ENCODE measurements at places on chromosomes 2 and 18.

DNA sequence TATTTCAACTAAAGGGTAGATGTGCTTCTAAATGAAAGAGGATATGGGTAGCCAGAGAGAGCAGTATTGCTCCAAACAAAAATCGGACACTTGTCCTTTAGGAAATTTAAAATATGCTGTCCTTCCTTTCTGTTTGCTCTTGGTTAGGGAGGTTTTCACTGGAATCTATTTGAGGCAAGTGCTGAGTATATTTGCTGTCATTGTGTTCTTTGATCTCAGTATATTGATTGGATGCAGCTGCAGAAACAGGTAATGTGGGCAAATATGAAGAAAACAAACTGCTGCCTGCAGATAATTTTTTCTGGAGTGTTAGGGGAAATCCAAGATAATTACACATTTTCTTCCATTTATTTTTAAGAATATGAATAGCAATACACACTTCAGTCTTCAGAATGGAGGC lies 410.2 kb downstream of the NCKAP5 start:
- DNase-seq: no peak

- no peak for DNase-seq
These were observed 45.8 kb downstream of the PCBP1 start for GRCh38 chr2:70133127-70133452.

- DNase-seq: no peak
These were observed 419.6 kb downstream of the SOX11 start for GRCh38 chr2:6111781-6112261.

GRCh38 chr2:121898483-121898882 lies 143.0 kb downstream of the TSN start:
- DNase-seq: no peak

DNA sequence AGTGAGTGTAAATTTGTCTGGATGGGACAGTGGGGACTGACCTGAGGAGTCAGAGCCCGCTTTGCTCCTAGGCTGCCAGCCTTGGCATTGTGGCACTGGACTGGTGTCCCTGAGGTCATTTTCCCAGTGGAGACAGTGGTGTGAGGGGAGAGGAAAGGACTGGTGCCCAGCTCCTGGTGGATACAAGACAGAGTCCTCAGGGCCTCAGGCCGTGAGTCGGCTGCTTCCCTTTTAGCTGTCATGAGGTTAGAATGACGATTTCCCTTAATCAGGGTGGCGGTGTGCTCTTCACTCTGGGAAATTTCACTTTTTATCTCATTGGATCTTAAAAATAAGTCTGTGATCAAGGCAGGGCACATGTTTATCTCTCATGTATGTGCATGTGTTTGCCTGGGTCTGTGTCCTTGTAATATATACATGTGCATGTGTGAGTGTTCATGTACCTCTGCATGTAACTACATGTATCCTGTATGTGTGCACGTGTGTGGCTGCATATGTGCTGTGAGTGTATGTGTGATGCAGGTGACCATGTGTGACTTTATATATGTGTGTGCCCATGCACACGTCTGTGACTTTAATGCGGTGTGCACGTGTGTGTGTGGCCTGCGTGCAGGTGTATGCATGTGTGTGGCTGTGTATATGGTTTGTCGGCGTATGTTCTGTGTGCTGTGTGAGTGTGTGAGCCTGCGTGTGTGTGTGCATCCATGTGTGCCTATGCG lies 55.7 kb downstream of the GLI2 start:
- DNase-seq: no peak

DNA sequence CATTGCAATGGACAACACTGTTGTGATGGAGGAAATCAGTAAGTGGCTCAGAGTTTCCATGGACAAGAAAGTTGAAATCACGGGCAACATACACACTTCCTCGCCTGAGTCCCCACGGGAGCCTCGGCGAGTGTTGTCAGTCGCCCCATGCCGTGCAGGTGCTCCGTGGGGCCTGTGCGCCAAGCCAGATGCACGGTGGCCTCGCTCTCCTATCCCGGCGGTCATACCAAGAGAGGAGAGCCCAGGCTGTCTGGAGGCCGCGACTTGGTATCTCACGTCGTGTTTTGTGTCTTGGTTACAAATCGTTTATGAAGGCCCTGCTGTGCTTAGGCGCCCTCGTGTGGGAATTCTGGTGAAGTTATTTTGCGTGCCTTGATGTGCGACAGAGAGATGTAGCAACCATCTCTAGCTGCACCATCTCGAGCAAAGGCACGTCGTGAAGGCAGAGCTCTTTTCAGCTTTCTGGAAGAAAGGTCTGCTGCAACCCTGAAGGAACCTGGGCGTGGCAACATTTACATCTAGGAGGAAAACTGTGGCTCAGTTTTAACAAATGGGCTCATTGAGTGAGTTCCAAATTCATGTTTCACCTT lies 21.8 kb downstream of the ATG4B start:
- peak; percentile 67 for DNase-seq

GRCh38 chr18:24064391-24065100 lies 50.0 kb downstream of the TTC39C start:
- no peak for DNase-seq

GRCh38 chr18:37922162-37922561 lies 356.6 kb upstream of the CELF4 start:
- no peak for DNase-seq

GRCh38 chr18:69239849-69240674 lies 160.6 kb upstream of the DOK6 start:
- DNase-seq: no peak

GRCh38 chr2:120840795-120841487 lies 105.3 kb downstream of the GLI2 start:
- no peak for DNase-seq

- DNase-seq: no peak
These were observed 422.2 kb upstream of the POU3F3 start for GRCh38 chr2:104431701-104432121.

GRCh38 chr2:160928854-160929301 lies 231.3 kb upstream of the TANK start:
- DNase-seq: no peak

- DNase-seq: no peak
These were observed 9.0 kb downstream of the SETBP1 start for GRCh38 chr18:44689736-44690135.

DNA sequence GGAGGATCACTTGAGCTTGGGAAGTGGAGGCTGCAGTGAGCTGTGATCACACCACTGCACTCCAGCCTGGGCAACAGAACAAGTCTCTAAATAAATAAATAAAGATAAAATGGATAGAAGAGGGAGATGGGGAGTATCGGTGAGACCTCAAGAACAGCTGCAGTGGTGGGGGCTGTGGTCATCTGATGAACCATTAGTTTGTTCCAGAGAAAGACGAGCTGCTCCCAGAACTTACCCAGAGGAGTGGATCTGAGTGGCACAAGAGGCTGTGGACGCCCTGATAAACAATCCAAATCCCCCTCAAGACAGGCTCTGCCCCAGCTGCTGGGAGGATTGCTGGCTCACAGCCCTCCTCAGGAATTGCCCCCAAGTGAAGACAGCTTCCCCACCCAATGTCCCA lies 26.7 kb downstream of the TMEM127 start:
- no peak for DNase-seq

GRCh38 chr2:199770716-199771115 lies 80.3 kb downstream of the FTCDNL1 start:
- DNase-seq: no peak

DNA sequence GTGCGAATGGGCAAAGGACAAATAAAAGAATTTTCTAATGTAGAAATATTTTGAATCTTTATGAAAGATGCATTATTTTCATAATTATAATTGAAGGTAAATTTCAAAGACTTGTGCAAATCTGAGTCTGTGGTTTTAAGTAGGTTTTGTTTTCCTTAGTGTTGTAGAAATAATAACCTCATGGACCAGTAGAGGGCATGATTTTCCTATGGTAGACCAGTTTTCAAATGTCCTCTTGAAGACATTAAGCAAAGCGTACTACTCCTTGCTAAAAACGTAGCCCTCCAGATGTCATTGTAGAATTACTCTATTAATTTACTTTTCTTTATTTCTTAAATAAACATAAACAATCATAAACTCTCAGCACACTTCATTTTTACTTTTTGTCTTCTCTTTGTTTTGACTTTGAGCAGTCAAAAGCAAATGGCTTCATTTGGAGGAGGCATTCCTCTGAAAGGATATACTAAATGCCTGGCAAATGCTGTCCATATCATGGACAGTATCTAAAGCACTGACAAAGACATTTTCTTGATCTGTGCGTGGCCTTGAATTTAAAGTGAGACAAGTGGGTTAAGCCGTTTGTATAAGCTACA lies 85.8 kb upstream of the FAM237A start:
- peak; percentile 50 for DNase-seq

- DNase-seq: no peak
These were observed 218.9 kb downstream of the NDUFA10 start for GRCh38 chr2:239806276-239806675.

DNA sequence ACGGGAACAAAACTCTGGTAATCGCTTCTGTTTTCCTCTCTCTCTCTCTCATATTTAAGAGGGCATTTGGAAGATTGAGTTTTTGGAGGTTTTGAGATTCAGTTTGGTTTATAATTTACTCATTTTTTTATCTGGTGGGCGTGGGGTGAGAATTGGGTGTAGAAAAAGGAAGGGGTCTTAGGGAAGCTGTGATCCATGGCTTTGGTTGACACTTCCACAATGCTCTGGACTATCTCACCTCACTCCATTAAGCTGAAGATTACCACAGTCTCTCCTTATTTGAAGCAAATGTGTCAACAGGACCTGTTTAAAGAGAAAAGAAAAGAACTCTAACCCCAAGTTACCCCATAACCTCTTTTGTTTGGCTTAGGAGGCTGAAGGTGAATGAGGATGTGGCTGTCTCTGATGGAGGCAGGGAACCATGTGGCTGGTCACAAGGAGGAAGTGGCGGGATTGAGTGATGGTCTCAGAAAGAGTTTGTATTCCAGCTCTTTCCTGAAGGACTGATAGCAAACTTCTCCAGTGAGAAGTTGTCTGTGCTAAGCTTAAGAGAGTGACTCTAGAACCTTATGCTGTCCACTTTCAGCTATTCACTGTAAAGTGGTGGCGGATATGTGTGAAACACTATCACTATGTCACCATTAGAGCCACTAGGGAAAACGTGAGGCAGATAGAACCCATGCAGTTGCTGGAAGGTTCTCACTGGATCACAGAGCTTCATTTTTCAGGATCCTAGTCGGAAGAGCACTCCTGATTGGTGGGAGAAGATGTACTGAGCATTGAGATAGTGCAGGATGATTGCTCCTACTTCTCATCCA lies 934 bp downstream of the ZNF804A start:
- DNase-seq: peak; percentile 65

- no peak for DNase-seq
These were observed 57.8 kb downstream of the CTDP1 start for GRCh38 chr18:79737426-79737825.

- no peak for DNase-seq
These were observed 7.4 kb downstream of the TFPI start for GRCh38 chr2:187546762-187547333.

- no peak for DNase-seq
These were observed 23.6 kb upstream of the NEB start for GRCh38 chr2:151757861-151758260.

DNA sequence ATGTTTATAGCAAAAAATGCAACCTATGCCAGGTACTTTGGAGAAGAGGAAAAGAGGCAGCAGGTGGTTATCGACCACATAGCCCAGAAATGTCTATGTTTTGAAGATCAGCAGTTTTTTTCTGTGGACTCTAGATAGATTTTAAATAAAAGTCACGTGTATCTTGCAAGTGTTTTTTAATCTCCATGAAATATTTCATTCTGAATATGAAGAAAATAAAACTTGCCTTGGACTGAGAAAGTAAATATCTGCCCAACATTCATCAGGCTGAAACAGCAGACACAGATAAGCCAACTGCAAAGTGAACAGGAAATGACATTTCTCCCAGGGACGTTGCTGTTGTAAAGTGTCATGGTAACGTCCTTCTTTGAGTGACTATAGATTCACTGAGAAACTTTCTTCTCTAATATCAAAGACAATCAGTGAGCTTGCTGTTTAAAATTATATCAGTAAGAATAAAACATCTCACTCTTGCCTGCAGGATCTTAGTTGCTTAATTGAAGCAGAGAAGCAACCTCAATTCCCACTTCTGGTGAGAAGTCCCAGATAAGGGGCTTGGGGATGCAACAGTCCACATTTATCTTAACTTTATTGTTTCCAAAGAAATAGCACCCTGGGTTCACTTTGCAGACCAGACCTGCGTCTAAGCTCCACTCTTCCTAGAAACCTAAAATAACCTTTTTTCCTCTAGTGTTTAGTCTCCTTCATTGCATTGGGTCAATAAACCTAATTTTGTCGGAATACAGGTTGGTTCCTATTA lies 6.3 kb downstream of the MYOM1 start:
- DNase-seq: peak; percentile 71
